ENCODE measurements at places on chromosomes 5 and 9.

- peak; percentile 47 for DNase-seq
These were observed 45.6 kb downstream of the COL15A1 start for GRCh38 chr9:98989036-98990000.

DNA sequence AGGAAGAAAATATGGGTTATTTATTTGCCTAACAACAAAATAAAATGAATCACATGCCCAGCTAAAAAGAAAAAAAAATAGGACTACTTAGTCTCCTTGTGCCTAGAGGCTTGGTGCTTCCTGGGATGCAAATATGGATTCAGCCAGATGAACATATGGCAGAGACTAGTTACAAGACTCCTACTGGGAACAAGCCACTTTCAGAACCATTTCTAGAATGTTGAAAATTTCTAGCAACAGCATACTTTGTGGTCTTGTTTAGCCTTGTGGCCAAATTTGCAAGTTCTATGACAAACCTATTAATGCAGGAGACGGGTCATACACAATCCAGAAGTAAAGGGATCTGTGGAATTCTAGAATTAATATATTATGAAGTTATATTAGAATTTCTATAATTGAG, 198.7 kb downstream of the CHSY3 start:
- DNase-seq, result no peak

DNA sequence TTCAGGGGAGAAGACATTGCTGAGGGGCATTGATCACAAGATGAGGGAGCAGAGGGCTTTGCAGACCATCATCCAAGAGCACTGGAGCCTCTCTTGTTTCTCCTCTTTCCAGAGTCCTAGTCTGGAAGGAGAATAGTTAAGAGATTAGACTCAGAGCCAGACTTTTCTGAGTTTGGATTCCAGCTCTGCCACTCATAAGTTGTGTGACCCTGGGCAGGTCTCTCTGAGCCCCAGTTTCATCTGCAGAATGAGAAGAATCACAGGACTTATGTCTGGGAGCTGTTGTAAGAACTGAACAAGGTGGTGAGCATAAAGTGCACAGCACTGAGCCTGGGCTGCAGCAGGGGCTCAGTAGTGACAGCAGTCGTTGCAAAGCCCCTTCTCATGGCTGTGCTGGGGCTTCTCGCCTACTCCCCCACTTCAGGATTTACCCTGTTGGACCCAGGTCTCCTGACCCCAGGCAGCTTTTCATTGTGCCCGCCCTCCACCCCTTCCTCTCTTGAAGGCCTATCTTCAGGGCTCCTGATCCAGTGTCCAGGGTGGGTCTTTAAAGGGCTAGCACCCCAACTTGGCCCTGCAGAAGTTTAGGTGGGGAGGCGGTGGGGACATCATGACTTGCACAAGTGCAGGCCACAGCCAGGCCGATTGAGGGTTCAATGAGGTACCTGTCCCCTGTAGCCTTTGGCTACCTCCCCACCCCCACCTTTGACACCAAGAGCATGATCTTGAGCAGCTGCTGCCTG, 1.5 kb downstream of the SYNPO start:
- DNase-seq, result no peak

DNA sequence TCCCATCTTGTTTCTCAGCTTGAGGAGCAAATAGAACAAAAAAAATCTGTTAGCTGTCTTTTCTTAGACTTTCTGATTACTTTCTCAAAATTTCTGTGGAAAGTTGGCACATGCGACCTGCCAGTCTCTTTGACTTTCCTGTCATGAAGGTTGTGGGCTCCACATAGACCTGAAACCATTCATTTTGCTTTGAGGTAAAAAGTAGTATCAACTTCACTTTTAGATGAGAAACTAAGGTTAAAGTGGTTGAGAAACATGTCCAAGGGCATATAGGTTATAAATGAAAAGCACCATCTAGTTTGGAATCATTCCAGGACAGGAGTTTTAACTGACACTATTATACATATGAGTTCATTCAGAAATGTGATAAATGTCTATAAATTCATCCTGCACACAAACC, 42.7 kb downstream of the ST8SIA4 start:
- DNase-seq, result no peak

- DNase-seq, result no peak
These were observed 28.1 kb downstream of the ANKRD33B start for GRCh38 chr5:10591966-10592365.

Data from GOT3 (cell line).